ENCODE measurements at places on chromosomes 5 and 9. TPM values are rescaled to one million over a fixed set of nuclear protein-coding genes. Genes with fewer than 3 reads are reported as not detected.
A peak's percentile ranks its signal among the peaks of the same experiment; 100 is the strongest.

- no peak for DNase-seq
Measured at GRCh38 chr5:151174612-151175101, 17.1 kb upstream of the ANXA6 start.

Gene OLFM1
- 3.5 TPM for total RNA-seq

Gene STPG3
- total RNA-seq: not detected

GRCh38 chr9:137467896-137468295 lies 8.8 kb upstream of the NSMF start:
- DNase-seq: no peak

- DNase-seq: peak; percentile 100
Measured at GRCh38 chr5:95961617-95962474, at the start of gene ELL2. ELL2 (minus strand) TSS chr5:95961851; CDS start chr5:95961721, 130 bp downstream.

DNA sequence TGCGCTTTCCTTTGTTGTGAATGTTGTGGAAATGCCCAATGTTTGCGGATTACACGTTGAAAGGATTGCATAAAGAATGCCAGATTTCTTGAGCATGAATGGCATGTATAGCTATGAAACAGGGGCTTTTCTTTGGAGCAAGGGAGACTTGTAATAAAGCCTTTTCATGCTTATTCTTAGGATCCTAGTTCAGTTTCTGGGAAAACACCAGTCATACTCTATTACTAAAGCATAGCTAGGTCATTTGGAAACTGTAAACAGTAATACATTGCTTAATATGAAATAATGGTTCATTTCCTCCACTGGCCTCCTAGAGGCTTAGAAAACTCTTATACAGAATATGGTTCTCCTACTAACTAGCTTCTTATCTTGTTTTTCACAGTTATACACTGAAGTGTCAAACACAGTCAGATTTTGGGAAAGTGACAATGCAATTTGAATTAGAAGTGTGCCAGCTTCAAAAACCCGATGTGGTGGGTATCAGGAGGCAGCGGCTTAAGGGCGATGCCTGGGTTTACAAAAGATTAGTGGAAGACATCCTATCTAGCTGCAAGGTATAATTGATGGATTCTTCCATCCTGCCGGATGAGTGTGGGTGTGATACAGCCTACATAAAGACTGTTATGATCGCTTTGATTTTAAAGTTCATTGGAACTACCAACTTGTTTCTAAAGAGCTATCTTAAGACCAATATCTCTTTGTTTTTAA lies 104.2 kb downstream of the MELK start:
- DNase-seq: no peak

Gene CKMT2
- total RNA-seq: not detected

GRCh38 chr9:136046554-136046920 lies 48.6 kb downstream of the NACC2 start:
- DNase-seq: no peak

GRCh38 chr9:96258967-96259366 lies 43.0 kb downstream of the HSD17B3 start:
- DNase-seq: peak; percentile 33

- DNase-seq: no peak
Measured at GRCh38 chr5:76546497-76547102, 76.6 kb downstream of the F2RL2 start.

- no peak for DNase-seq
Measured at GRCh38 chr5:56919942-56920662, 10.7 kb downstream of the SETD9 start.

- DNase-seq: no peak
Measured at GRCh38 chr9:16867576-16868311, 2.7 kb downstream of the BNC2 start.

Gene PTGS1
- total RNA-seq: 3.5 TPM

Gene PLPP1
- 10.5 TPM for total RNA-seq

DNA sequence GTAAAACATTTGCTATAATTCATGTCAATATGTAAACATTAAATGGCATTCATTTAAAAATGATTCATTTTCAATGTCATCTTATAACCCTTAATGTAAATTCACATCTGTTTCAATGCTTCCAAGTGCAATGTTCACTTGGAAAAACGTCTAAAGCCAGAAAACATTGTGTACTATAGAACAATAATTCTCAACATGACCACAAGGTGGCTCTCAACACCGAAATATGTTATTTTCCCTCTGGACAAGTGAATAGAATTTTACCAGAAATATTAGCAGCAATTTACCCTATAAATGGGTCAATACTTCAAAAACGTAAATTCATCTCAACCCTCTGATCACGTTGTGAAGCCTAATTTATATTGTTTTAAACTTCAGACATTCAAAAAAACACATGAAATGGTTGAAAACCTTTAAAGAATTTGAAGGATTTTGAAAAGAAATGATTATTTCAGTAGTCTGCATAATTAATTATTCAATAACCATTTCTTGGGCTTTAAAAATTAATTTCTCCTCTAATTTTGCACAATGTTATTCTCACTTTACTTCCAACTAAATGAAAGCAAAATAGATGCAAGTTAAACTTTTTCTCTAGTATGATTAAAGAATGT lies 11.0 kb downstream of the CDH10 start:
- DNase-seq: peak; percentile 16

GRCh38 chr9:99004717-99005460 lies 61.2 kb downstream of the COL15A1 start:
- DNase-seq: no peak

DNA sequence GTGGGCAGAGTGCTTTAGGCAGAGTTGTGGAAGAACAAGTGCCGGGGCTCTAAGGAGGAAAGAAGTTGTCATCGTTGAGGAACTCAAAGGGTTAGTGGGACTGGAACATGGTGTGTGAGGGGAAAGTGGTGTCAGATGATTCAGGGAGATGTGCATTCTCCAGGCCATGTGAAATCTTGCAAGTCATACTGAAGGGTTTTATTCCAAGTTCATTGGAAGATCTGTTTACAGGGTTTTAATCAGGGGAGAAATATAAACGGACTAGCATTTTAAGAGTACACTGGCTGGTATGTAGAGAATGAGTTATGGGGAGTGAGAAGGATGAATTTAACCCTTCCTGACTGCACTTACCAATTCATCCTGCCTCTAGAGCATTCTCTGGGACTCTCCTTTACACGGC lies 49.3 kb downstream of the NR2F1 start:
- no peak for DNase-seq

Gene RASGRF2
- total RNA-seq: 0.05 TPM

Gene FBLL1
- total RNA-seq: 0.15 TPM

DNA sequence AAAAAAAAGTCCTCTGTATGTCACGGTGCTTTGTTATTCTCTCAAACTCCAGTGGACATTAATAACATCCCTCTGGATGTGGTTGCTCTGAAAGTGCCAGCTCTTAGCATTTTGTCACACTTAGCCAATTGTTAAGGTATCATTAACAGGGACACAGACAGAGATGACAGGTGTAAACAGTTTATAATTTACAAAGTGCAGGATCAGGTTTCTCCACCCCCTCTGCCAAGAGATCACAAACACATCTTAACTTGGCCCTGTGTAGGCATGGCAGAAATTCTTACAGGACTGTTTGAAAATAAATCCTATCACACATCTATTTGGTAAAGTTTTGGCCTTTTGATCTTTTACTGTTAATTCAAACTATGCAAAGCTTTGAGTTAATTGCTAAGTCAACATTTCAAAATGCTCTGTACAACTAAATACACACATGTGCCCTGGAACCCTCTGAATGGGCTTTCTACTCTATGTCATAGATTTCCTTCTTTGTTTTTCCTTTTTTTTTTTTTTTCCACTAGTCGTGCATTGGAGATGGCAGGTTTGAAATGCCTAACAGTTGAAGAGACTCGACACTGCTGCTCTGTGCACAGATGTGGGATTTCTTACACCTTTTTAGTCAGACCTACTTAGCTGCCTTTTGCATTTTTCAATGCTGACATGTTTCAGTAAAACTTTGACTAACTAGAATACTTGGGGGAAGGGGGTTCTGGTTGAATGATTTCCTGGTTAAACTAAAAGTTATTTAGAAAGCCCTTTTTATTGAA lies 41.7 kb downstream of the SEMA6A start:
- DNase-seq: no peak

Gene NAIF1
- total RNA-seq: 11.0 TPM

- no peak for DNase-seq
Measured at GRCh38 chr9:2817999-2818803, 25.7 kb downstream of the PUM3 start.

Gene TEX53
- not detected for total RNA-seq

DNA sequence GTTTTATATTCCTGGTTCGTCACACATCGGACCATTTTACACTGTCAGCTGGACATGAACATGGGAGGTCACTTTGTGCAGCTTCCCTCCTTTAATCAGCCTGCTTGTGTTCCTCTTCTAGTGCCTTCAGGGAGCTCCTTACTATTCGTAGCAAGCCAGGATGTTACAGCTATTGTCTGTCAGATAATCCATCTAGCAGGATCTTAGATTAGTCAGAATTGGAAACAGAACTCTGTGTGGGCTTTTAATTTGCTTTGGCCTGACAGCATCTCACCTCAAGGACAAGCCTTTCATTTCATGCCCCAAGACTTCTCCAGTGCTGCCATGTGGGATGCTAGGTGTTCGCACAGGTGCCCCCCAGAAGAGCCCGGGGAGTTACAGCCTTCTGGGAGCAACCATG lies 30.2 kb upstream of the EPB41L4B start:
- no peak for DNase-seq

Gene IRX1
- not detected for total RNA-seq

Gene SNCB
- not detected for total RNA-seq

DNA sequence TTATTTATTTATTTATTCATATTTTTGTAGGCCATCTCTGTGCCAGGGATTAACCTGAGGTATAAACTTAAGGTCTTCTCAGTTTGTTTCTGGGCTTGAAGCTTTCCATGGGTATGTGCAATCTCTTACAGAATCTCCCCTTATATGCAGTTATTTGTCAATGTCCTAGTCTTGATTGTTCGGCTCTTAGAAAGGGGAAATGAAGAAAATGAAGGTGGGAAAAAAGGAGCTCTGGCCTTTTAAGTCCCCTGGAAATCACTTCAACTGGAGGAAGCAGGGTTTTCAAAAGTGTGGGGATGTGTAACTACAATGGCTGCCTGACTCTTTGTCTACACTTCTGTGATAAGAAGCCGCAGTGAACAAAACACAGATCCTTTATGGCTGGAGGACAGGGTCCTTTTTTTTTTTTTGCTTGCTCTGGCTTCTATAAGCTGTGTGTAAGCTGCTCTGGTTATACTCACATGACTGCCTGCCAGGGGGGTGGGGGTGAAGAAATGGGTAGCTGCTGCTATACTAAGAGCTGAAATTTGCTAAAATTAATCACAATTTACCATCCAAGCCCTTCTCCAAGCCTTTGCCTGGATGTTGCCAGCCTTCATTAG lies 33.7 kb downstream of the CENPP start:
- DNase-seq: no peak

Gene ELOVL7
- 20.0 TPM for total RNA-seq

DNA sequence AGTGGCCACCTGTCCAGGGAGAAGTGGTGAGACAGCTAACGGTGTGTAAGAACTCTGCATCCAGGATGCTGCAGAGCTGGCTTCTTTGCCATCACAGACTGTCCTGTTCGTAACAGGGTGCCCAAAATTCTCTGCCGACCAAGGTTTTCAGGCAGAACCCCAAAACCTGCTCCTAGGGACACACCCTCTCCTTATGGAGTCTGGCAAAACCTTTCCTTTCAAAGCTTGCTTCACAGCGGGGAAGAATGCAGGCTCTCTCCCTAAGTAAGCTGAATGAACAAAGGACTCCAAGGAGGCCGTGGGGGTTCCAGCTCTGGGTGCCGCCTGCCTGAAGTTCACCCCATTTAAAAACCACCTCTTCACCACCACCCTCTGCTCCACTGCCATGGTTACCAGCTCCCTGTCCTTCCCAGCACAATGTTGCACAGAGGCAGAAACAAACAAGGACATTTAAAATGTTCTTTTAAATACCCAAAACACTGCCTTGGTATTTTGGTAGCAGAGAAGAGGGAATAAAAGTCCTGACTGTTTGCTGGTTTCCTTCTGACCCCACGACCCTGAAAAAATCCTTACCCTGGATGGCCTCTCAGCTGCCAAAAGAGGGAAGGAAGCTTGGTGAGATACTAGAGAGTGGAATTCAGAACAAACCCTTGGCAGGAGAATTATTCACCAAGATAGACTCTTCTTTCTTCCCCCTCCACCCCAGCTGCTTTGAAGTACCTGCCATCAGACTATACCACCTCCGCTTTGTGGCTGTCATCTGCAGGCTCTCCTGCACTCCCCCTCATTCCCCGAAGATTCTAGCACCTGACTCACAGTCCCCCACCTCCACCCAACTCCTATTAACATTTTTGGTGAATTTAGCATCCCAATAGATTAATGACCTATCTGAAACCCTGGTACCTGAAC lies 7.1 kb upstream of the KLF9 start:
- no peak for DNase-seq

Gene CAMK2A
- total RNA-seq: not detected

GRCh38 chr5:85931220-85931619 lies 686.5 kb upstream of the COX7C start:
- no peak for DNase-seq

- DNase-seq: no peak
Measured at GRCh38 chr9:96029722-96030530, 154.4 kb downstream of the ERCC6L2 start.

- DNase-seq: peak; percentile 7
Measured at GRCh38 chr9:86043999-86044398, 55.4 kb downstream of the GOLM1 start.

DNA sequence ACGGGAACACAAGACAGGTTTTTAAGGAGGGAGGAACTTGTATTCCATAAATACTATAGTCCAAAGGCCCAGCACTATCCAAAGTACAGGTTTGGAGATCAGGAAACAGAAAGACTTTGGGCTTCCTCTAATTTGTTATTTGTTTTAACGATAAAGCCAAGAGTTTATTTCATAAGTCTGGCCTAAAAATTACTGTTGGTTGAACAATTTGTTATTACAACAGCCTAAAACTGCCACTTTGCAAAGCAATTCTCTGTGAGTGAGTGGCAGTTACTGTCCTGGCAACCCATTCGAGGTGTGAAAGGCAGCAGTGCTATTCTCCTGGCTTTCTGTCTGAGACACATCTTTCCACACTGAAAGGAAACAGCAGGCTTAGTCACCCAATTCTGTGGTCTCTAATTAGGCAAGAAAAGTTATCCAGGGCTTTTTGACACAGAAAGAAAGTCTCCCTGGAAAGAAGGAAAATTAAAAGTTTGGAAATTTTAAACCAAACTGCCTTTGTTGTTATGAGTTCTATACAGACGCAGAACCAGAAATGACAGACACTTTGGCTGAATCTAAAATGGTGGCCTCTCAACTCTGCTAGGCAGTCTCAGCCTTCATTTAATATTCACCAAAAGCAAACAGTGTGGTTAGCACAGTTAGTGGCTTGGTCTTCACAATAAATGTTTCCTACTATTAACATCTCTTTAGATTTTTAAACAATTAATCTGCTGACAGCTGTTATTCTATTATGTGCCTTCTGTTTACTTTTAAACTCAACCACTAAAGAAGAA lies 33.9 kb downstream of the PSMB7 start:
- DNase-seq: no peak

- DNase-seq: no peak
Measured at GRCh38 chr5:160162910-160163309, 43.7 kb upstream of the PWWP2A start.

Data from HCT116 (cell line).